ENCODE measurements at places on chromosomes 16 and 17.
A peak's percentile ranks its signal among the peaks of the same experiment; 100 is the strongest.

DNA sequence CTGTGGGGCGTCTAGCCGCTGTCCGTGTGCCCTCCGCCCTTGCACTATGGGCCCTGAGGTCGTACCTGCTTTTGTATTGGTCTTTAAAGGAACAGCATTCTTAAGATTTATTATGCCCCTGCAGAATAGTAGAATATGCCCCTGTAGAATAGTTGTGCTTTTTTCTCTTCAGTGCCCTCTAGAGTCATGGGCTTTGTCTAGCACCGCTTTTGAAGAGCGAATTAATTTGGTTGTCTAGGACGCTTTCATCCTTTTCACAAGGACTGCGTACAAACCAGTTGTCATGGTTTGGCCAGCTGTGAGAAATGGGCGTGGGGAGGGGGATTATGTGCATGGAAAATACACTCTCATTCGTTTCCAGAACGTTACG lies 621 bp downstream of the CEP95 start:
- no peak for DNase-seq

- peak; percentile 54 for DNase-seq
Observed at GRCh38 chr17:80783486-80783885, 208.2 kb upstream of the CHMP6 start.

- no peak for DNase-seq
Observed at GRCh38 chr16:24689128-24689527, 40.3 kb upstream of the TNRC6A start.

GRCh38 chr16:70710422-70711210 lies 24.8 kb upstream of the MTSS2 start:
- DNase-seq, result no peak

DNA sequence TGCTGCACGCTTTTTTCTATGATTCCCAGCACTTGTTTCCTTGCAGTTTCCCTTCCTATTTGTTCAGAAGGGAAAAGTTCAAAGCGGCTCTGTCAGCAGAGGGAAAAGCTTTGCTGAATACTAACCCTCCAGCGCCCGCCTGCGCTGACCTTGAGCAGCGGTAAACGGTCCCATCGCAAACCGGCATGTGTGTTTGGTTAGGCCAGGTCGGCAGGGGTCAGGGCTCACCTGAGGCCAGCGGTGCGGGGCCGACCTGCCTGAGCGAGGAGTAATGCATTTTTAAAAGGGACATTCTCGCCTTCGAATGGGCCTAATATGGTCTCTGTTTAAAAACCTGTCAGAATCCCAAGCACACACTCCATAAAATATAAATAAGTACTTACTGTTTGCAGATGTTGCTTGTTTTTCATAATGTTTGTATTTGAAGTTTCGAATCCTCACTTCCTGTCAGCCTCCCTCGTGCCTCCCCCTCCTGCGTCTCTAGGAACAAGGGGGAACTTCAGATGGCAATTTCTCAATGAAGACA lies 110.1 kb downstream of the IRX3 start:
- DNase-seq, result no peak

GRCh38 chr17:81536299-81537290 lies 8.4 kb downstream of the FSCN2 start:
- no peak for DNase-seq

DNA sequence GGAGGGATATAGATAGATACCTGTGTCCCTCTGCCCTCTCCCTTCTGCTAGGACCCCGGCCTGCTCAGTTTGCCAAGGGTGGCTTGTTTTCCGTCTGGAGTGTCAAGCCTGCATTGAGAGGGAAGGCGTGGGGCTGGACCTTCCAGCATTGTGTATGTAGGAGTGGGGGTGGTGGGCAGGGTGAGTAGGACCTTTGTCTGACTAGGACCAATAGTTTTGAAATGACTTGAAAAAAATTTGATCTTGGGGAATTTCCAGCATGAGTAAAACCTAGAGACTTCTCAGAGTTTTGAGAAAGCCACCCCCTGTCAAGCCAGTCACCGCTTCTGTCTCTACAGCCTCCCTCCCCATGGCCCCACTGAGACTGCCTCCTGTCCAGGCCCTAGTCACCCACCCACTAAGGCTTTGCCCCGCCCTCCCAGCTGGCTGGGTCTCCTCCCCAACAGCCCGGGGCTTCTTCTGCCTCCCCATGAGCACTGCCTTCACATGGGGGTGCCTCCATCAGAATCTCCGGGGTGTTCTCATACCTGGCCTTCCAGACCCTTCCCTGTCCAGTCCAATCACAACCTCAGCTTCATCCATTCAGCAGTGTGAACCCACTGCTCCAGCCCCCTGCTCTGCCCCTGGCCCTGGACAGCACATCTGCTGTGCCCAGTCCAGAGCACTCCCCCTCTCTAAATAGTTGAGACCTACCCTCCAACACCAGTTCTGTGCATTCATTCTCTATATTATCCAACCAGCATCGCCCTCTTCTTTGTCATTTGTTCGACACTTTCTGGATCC lies 207.0 kb downstream of the MSI2 start:
- no peak for DNase-seq

DNA sequence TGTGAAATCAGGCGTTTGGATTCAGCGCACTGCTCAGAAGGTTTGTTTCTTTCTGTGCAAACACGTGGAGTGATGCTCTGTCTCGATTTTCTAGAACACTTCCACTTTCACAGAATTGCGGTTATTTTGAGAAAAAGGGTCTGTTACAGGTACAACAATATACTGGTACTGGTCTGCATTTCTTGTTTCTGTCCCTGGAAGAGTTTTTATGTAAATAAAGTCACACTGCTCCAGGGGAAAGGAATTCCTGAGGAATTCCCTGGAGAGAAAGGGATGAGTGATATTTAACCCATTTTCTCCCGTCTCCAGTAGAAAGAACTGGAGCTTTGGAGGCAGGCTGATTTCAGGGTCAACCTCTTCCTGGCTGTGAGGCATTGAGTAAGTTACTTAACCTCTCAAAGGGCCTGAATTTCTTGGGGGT lies 16.2 kb upstream of the RMI2 start:
- no peak for DNase-seq
